ENCODE measurements at places on chromosomes 5 and 9.

- DNase-seq, result no peak
Measured at GRCh38 chr9:112247090-112247489, 72.0 kb upstream of the SUSD1 start.

GRCh38 chr5:58263296-58263695 is 196.6 kb downstream of the PLK2 start:
- DNase-seq, result no peak

DNA sequence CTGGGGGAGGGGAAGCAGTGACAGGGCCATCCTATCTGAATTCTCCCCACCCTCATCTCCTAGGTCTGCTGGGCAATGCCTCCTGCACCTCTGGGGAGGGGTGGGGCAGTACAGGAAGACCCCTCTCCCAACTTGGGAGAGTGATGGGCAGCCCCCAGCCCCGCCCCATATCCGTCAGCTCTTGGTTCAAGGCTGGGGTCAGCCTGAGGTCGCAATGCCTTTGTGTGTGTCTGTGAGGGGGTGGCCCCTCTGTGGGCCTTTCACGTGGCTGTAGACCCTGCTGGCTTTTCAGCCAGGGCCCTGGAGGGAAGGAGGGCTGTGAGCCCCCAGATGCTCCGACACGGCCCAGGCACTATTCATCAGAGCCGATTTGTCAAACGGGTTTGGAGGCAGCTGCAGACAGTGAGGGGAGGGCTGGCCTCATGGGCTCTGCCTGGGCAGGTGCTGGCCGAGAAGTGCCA is 49.5 kb upstream of the RNU6ATAC start:
- no peak for DNase-seq

- DNase-seq, result no peak
Measured at GRCh38 chr5:132656774-132657355, 1.1 kb upstream of the IL13 start.

DNA sequence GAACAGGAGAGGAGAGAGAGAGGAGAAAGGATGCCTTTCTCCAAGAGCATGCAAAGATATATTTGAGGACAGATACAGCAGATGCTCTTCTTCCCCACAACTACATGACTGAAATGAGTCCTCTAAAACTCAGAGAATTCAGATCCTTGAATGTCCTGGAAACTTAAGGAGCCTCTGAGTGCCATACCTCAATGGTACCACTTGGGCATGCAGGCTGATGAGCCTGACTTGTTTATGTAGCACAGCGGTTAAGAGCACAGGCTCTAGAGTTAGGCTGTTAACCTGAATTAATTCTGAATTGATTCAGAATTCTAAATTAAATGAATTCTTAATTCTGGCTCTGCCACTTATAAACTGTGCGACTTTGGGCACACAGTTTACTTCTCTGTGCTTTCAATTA is 5.7 kb downstream of the PLPPR1 start:
- no peak for DNase-seq

DNA sequence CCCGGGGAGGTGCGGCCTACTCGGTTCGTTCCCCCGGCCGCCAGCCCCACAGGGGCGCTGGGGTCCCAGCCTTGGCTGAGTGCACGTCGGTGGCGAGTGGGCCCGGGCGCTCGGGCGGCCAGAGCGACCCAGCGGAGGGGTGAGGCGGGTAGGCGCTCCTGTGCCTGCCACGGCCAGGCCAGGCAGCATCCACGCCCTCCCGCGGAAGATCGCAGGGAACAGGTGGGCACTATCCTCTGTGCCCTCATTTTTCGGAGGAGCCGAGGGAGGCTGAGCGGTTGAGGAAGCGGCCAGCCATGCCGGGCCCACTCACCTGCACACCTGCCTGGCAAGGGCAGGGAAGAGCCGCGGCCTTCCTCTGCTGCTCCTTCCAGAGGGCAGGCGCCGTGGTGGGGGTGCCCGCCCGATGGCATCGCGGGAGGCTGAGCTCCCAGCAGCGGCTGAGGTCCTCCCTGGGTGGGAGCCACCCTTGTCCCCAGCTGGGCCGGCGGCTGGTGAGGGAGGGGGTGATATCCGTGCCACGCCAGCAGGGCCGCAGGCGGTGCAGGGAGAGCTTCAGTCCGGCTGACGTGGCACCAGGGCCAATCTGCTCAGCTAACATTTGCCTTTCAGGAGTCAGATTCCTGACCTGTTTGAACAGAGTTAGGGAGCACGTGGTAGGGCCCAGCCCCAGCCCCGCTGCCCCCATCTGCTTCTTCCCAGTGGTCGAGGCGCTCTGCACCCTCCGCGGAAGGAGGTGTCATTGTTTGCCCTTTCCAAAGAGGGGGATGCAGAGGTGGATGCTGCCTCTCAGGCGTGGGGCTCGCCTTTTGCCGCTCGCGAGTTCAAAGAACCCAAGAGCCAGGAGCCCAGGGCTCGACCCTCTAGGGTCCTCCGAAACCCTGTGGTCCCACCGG is 1.6 kb upstream of the SEC16A start:
- peak; percentile 16 for DNase-seq

- no peak for DNase-seq
Measured at GRCh38 chr5:171081319-171081718, 219.5 kb downstream of the RANBP17 start.

- DNase-seq, result no peak
Measured at GRCh38 chr9:78695519-78695918, 398.6 kb downstream of the PSAT1 start.

GRCh38 chr9:113634596-113635515 is 171.3 kb downstream of the RGS3 start:
- no peak for DNase-seq

DNA sequence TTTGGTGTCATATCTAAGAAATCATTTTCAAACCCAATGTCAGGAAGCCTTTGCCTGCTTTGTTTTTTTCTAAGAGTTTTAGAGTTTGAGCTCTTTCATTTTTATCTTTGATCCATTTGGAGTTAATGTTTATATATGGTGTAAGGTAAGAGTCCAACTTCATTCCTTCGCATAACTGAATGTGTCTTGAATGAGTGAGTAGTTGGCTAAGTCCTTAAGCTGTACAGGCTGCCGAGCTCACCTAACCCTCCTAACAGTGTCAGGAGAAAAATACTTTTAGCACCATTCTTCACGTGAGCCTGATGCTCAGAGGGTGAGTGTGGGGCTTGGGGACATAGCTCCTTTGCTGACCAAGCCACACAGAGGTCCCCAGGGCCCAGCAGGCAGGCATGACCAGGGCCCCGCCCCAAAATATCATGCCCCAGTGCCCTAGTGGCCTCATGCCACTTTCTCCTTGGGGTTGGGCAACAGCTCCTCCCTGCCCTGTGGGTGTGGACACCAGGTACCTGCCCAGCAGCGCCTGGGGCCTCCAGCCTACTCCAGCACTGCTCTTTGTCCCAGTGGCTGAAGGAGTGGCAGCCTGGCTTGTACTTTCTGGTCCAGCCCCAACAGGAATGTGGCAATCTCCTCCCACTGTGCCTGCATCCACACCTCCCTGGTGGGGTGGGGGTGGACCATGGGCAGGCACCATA is 17.2 kb downstream of the PPARGC1B start:
- no peak for DNase-seq

DNA sequence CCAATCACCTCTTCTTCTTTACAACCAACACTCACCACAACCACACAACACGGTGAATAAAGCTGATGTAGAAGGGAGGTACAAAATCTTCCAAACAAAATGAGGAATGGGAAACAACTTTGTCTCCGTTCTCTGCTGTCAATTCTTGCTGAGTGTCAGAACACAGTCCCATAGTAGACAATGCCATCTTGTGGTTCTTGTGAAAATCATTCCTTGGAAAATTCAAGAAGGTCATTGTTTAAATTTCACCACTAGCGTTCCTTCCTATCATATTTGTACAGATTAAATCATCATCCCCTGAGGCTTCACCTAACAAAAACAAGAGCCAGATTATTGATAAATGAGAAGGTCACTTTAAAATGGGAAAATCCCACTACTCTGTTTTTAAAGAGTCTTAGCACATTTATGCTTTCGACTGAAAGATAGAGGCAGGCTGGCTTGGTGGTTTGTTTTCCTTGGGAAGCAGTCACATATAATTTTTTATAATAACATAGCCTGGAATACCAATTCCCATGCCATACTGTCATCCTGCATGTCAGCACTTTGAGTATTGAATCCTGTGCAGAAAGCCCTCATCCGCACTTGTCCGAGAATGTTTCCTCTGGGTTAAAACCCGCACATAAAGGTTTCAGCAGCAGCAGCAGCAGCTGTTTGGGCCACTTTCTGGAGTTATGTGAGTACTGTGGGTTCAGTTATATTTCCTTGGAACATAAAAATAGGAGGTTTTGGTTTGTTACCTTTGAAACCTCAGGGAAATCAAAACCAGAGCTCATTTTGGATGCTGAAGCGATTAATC is 395.0 kb upstream of the SMARCA2 start:
- no peak for DNase-seq

DNA sequence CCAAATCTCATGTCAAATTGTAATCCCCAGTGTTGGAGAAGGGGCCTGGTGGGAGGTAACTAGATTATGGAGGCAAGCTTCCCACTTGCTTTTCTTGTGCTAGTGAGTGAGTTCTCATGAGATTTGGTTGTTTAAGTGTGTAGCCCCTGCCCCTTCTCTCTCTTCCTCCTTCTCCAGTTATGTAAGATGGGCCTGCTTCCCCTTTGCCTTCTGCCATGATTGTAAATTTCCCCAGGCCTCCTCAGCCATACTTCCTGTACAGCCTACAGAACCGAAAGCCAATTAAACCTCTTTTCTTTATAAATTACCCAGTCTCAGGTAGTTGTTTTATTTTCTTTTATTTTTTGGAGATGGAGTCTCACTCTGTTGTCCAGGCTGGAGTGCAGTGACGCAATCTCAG is 18.2 kb upstream of the TXNDC8 start:
- DNase-seq, result no peak

GRCh38 chr5:150142959-150143349 is 12.7 kb downstream of the PDGFRB start:
- DNase-seq, result no peak

DNA sequence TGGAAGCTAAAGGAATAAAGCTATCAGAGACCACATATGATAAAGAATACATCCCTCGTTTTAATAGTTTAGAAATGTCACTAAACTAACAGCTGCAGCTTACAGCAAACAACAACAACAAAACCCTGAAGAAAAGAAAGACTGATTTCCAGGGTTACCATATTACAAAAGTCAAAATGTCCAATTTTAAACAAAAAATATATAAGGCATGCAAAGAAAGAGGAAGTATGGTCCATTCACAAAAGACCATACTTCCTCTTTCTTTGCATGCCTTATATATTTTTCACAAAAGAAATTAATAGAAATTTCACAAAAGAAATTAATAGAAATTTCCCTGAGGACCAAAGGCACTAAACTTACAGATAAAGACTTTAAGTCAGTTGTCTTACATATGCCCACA is 354.2 kb downstream of the ARL15 start:
- no peak for DNase-seq

GRCh38 chr9:108517651-108518365 is 338.0 kb downstream of the ACTL7B start:
- DNase-seq, result no peak

GRCh38 chr5:59037453-59037852 is 454.6 kb downstream of the RAB3C start:
- DNase-seq, result no peak

GRCh38 chr9:6873857-6874256 is 116.1 kb downstream of the KDM4C start:
- no peak for DNase-seq

Measured in effector CD4-positive, alpha-beta T cell (primary cell).